ENCODE measurements at places on chromosomes 12 and 14.

- H3K4me1 ChIP-seq = peaks cover 2% of the 10 kb centered on the region
- H3K36me3 ChIP-seq = peaks cover 62% of the 10 kb centered on the region
- H3K4me3 ChIP-seq = no peak overlapping the region
- H3K27ac ChIP-seq = no peak overlapping the region
- H3K27me3 ChIP-seq = no peaks in the 10 kb centered on the region
Observed at GRCh38 chr14:100092832-100093231, 27.6 kb downstream of the EVL start.

GRCh38 chr12:50840809-50841487, 1.8 kb upstream of the TMPRSS12 start:
- H3K27ac ChIP-seq = no peak overlapping the region
- H3K4me1 ChIP-seq = no peaks in the 10 kb centered on the region
- H3K27me3 ChIP-seq = peaks cover 4% of the 10 kb centered on the region
- H3K4me3 ChIP-seq = no peak overlapping the region
- DNase-seq = no peak

- no peaks in the 10 kb centered on the region for H3K27me3 ChIP-seq
- H3K27ac ChIP-seq = no peak overlapping the region
- H3K36me3 ChIP-seq = no peaks in the 10 kb centered on the region
- H3K4me1 ChIP-seq = no peaks in the 10 kb centered on the region
- no peak overlapping the region for H3K4me3 ChIP-seq
Observed at GRCh38 chr14:28673056-28673455, 93.5 kb upstream of the FOXG1 start.

DNA sequence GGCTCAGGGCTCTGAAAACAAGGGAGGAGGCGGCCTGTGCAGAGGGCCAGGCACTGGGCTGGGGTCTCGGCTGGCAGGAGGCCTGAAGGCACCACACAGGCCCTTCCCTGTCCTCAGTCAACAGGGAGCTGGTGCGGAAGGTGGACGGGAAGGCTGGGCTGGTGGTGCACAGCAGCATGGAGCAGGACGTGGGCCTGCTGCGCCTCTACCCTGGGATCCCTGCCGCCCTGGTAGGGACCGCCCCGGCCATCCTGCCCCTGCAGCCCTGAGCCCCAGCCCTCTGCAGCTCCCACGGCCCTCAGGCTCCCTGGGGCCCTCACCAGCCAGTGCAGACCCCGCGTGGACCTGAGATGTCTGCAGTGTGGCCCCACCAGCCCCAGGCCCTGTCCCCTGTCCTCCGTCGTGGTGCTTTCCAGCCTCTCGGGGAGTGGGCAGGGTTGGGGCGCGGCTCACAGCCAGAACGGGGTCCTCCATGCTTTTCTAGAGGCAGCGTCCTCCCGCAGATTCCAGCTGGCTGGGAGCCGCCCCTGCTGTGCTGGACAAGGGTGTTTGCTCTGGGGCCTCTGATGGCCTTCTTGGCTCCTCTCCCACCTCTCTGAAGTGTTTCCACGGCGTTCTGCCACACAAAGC, 18.1 kb downstream of the ASPG start:
- H3K4me3 ChIP-seq = no peak overlapping the region
- no peaks in the 10 kb centered on the region for H3K27me3 ChIP-seq
- no peak for DNase-seq
- no peaks in the 10 kb centered on the region for H3K4me1 ChIP-seq
- no peak overlapping the region for H3K27ac ChIP-seq

DNA sequence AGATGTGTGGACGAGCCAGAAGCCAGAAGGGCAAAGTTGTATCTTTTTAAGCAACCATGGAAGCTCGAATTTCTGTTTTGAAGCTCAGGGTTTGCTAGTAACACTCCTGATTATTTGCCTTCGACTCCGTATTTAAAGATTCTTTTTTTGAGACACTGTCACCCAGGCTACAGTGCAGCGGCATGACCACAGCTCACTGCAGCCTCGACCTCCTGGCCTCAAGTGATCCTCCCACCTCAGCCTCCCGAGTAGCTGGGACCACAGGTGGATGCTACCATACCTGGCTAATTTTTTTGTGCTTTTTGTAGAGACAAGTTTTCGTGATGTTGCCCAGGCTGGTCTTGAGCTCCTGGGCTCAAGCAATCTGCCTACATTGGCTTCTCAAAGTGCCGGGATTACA, 18.7 kb upstream of the OASL start:
- no peaks in the 10 kb centered on the region for H3K36me3 ChIP-seq
- no peak overlapping the region for H3K4me3 ChIP-seq
- H3K4me1 ChIP-seq = peaks cover 5% of the 10 kb centered on the region
- H3K27me3 ChIP-seq = no peaks in the 10 kb centered on the region
- DNase-seq = no peak

GRCh38 chr12:122099856-122100255, 21.3 kb downstream of the MLXIP start:
- no peaks in the 10 kb centered on the region for H3K27me3 ChIP-seq
- no peak for DNase-seq
- H3K4me3 ChIP-seq = no peak overlapping the region
- H3K27ac ChIP-seq = peak overlapping the region; percentile 82
- no peaks in the 10 kb centered on the region for H3K36me3 ChIP-seq

Data from thymus (tissue), 14 donors.